ENCODE measurements at places on chromosomes 3 and 15.

DNA sequence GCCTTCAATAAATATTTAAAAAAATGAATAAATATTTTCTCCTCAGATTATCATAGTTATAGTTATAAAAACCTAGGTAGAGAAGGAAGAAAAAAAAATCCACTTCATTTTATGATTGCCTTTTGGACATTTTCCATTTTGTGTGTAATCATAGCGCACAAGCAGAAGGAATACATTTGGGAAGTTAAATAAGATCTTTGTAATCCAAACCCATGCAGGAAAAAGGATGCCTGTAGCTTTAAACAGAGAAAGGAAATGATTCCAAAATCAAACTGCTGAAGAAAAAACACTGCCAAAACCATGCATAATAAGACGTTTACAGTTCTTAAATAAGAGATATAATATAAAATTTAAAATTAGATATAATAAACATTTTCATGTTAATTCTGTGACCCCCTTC, 7.4 kb upstream of the CCDC54 start:
- no peak for DNase-seq

DNA sequence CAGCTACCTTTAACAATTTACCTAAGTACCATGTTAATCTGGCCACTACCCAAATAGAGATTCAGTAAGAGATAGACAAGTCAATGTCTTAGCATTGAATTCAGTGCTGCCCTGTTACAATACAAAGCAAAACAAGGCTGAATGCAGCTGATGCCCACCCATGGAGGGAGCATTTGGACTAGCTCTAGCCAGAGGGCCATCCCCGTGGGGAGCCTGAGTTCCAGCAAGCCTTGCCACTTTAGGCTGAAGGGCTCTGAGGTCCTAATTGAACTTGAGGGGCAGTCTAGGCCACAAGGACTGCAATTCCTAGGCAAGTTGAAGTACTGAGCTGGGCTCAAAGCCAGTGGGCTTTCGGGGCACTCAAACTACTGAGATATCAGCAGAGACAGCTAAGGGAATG, 265.9 kb downstream of the EFHB start:
- DNase-seq = no peak

DNA sequence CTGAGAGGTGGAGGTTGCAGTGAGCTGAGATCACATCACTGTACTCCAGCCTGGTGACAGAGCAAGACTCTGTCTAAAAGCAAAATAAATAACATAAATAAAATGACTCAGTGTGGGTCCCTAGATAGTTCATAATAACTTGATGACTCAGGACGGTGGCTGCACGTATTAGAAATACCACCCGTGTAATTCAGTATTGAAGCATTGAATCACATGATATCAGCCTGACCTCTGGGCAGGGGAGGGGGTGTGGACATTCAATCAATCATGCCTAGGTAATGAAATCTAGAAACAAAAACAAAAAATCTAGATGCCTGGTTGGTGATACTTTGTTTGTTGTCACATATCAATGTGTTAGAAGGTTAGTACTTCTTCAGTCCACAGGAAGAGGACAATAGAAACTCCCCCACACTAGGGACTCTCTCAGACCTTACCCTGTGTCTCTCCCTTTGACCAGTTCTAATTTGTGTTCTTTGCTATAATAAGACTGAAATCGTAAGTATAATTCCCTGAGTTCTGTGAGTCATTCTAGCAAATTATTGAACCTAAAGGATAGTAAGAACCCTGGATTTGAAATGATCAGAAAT, 177.3 kb downstream of the GAP43 start:
- DNase-seq = no peak

DNA sequence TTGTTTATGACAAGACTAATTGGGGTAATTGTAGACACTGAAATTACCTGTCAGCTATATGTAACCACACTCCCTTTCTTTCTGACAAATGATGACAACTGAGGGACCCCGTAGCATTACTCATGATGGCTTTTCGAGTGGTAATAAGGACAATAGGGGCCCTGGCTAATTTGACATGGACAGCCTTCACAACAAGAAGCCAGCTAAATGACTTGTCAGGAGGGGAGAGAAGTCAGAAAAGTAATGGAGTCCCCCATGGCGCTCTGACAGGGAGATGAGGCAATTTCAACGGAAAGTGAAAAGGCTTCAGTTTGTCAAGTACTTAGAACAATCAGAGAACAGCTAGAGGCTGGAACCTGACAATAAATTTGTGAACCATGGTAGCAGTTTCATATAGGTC, 177.3 kb downstream of the CDIN1 start:
- DNase-seq = no peak

DNA sequence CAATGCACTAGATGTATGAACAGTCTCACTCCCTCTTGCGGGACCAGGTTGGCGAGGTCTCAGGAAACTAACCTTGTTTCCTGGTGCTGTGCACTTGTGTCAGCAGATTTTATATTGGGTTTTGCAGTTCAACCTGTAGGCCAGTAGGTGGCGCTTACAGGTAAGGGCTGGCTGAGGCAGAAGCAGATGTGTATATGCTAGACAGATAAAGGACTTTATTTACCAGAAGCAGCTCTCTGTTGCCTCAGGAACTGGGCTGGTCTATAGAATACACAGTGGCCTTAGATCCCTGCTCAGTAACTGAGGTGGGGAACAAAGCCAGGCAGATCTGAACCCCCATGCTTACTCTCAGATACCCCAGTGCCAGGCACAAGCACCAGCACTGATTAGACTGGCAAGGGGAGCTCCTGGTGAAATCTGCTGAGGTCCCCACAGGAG, 296.8 kb downstream of the DOCK3 start:
- no peak for DNase-seq

GRCh38 chr3:184724699-184725098, 12.8 kb upstream of the MAGEF1 start:
- DNase-seq = no peak

- DNase-seq = no peak
Measured at GRCh38 chr3:157166115-157166514, 6.2 kb upstream of the CCNL1 start.

- no peak for DNase-seq
Measured at GRCh38 chr3:60461267-60461666, 790.0 kb downstream of the FHIT start.

DNA sequence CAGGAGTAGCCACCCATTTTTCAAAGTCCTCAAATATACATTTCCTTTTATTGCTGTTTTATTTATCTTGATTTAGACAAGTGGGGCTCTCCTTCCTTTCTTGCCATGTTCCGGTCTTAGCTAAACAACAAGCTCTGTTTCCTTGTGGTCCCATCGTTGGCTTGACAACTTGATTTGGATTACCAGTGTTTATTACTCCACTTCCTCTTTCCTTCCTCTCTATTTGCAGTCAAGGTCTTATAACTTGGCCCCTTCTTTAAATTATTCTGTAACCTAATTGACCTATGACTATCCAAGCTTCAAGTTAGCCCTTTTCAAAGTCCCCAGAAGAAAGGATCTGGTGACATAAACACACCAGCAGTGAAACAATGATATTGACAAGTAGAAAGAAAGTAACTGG, 130.6 kb upstream of the STT3B start:
- no peak for DNase-seq

GRCh38 chr3:85271911-85272310, 313.1 kb downstream of the CADM2 start:
- no peak for DNase-seq

GRCh38 chr15:44308415-44308814, 19.9 kb downstream of the GOLM2 start:
- DNase-seq = no peak

DNA sequence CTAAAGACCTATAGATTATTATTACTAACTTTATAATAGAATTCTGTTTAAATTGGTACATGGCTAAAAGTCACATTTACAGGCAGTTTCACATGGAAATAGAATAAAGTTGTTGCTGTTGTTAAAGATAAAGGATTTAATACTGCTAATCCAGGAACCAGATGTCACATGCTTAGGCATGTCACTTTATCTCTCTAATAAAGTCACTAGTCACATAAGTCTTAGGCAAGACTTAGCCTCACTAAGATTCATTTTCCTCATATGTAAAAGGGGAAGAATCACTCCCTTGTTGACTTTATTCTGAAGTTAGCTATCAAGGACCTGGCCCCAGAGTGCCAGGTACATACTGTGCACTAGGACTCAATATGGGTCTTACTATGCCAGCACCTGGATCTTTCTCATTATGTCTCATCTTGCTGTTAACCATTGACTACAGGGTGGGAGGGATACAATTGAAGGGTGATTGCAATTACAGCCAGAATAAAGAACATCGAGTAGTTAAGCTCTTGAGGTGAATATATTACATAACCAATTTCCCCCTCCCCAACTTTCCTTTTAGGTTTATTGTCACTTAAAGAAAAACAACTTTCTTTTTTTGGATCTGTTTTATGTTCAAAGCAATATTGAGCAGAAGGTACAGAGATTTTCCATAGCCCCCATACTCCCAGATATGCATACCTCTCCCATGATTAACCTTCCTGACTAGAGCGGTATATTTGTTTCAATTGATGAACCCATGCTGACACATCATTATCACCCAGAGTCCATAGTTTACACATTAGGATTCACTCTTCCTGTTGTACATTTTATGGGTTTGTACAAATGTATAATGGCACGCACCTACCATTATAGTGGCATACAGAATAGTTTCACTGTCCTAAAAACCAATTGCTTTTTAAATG, 36.6 kb downstream of the LNP1 start:
- DNase-seq = no peak

GRCh38 chr15:90208356-90208755, 7.2 kb downstream of the SEMA4B start:
- DNase-seq = no peak

DNA sequence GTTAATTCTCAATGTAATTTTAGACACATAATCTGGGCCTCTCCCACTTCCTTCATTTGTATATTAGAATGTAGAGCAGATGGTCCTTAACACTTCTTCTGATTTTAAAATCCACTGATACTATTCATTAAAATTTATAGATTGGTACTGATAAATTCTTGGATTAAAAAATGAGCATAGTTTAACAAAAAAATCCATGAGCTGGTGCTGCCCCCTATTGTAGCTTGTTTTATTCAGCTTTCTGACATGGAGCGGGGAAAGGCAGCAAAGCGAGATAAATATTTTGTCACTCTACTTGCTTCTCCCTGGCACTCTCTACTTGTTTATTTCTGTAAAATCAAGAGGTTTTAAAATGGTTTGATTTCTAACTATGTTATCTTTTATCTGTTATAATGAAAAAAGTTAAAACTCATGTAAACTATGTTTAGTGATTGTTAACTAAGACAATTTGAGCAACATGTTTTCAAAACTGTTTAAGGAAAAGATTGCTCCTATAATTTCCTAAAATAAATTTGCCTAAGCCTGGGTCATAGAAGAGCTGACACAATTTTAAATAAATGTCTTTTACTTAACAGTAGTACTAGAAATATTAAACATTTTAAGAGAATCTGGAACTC, 26.5 kb upstream of the PLOD2 start:
- no peak for DNase-seq

DNA sequence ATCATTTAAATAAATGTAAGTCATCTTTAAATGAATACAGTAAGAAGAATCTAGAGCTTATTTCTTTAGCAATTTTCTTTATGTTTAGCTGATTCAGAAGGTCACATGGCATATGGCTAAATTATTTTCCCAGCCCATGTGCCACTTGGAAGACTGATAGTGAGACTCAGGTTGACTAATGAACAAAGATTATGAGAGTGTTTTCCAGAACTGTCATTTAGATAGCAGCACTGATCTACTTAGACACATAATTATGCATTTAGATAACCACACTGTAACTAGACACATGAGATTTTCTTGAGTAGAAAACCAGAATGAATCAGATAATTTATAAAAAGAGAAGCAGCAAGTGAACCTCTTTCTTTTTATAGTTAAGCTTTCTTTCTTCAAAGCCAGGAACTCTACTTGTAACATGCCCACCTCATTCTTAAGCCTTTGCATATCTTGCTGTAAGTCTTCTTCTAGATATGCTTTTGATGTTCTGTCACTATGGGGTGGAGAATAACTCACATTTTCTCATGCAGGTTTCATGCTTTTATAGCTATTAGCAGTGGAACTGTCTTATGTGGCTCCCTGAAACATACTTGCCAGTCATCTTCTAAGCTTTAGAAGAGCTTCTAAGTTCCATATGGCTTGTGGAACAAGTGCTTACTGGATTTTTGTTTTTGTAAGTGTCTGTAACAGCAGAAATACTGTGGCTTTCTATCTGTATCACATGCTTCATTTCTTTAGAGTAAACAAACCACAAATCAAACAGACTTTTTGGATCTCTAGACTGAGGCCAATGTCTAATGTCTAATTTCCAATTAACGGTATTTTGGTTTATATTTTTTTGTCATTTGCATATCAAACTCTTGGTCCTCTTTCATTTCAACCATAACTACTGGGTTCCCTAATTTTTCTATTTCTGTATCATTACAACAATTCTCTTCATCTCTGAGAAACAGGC, 101.4 kb downstream of the LMLN start:
- no peak for DNase-seq

Data from spinal cord (tissue), 10 donors.